ENCODE measurements at places on chromosomes 13 and 19. TPM values are rescaled to one million over a fixed set of nuclear protein-coding genes. Genes with fewer than 3 reads are reported as not detected.
A peak's percentile ranks its signal among the peaks of the same experiment; 100 is the strongest.

Gene PLEKHA4
- 4.0 TPM for total RNA-seq

GRCh38 chr13:31321457-31321856 lies 121.7 kb downstream of the B3GLCT start:
- peaks cover 2% of the 10 kb centered on the region for H3K36me3 ChIP-seq
- no peaks in the 10 kb centered on the region for H3K27me3 ChIP-seq

Gene CGB2
- total RNA-seq = not detected

Gene ERICH4
- total RNA-seq = not detected

DNA sequence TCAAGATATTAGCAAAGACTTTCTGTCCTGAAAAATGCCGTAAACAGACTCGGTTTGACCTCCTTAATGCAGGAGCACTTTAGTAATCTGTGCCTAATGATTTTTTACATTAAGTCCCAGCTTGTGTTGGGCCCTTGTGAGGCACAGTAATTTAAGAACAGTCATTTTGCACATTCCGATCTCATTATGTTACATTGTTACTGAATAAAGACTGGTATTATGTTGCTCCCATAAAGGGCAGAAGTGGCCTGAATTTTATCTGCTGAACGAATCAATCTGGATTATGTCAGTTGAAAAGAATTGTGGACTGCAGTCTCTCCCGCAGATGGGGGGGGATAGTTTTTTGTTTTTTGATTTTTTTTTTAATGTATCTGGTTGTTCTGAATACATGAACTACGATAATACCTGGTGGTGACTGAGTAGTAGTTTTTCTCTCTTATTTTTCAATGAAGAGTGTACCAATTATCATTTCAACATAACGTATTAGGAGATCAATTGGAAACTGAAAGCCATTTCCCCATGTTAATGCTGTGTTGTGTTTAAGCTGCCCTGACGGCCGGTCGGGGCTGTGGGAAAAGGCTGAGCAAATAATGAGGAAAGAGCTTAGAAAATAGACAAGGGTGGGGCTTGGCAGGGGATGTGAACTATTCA lies 290.2 kb downstream of the ZNF536 start:
- H3K36me3 ChIP-seq = no peaks in the 10 kb centered on the region
- no peak overlapping the region for H3K4me3 ChIP-seq
- peaks cover 8% of the 10 kb centered on the region for H3K27me3 ChIP-seq
- DNase-seq = no peak
- H3K27ac ChIP-seq = no peak overlapping the region

GRCh38 chr13:60000081-60000480 lies 163.6 kb downstream of the DIAPH3 start:
- no peaks in the 10 kb centered on the region for H3K27me3 ChIP-seq
- no peak for DNase-seq
- H3K36me3 ChIP-seq = peaks cover 14% of the 10 kb centered on the region
- H3K4me1 ChIP-seq = peaks cover 3% of the 10 kb centered on the region
- H3K27ac ChIP-seq = no peak overlapping the region

GRCh38 chr13:87398047-87398446 lies 273.1 kb upstream of the SLITRK5 start:
- H3K4me3 ChIP-seq = no peak overlapping the region
- no peaks in the 10 kb centered on the region for H3K27me3 ChIP-seq
- no peaks in the 10 kb centered on the region for H3K4me1 ChIP-seq
- H3K27ac ChIP-seq = no peak overlapping the region

DNA sequence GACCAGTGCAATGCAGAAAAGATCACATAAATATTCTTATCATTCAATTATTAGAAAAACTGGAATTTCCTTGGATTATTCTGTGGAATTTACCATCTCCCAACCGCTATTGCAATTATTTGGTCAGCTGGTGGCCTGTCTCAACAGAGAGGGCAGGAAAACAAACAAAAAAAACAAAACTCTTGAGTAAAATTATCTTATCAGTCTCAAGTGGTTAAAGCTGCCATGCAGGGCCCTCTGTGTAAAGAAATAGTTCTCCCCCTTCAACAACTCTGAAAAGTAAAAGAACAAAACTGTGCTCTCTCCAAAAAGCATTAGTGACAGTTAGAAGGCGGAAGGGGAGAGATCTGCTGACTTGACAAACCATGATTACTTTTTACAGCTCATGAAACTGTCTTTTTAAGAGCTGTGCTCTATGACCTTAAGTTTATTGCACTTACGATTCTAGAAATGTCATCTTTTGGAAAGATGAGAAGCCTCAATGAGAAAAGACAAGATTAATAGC lies 152.3 kb downstream of the DLEU7 start:
- H3K27ac ChIP-seq = no peak overlapping the region
- peaks cover 8% of the 10 kb centered on the region for H3K4me1 ChIP-seq
- no peak overlapping the region for H3K4me3 ChIP-seq
- peaks cover 7% of the 10 kb centered on the region for H3K27me3 ChIP-seq
- H3K36me3 ChIP-seq = no peaks in the 10 kb centered on the region

GRCh38 chr13:22880741-22881720 lies 299.7 kb upstream of the SGCG start:
- H3K27me3 ChIP-seq = no peaks in the 10 kb centered on the region
- no peak for DNase-seq
- H3K36me3 ChIP-seq = no peaks in the 10 kb centered on the region
- no peak overlapping the region for H3K27ac ChIP-seq
- no peak overlapping the region for H3K4me3 ChIP-seq

Gene CBY2
- not detected for total RNA-seq

Gene MAP4K1
- total RNA-seq = 313 TPM

DNA sequence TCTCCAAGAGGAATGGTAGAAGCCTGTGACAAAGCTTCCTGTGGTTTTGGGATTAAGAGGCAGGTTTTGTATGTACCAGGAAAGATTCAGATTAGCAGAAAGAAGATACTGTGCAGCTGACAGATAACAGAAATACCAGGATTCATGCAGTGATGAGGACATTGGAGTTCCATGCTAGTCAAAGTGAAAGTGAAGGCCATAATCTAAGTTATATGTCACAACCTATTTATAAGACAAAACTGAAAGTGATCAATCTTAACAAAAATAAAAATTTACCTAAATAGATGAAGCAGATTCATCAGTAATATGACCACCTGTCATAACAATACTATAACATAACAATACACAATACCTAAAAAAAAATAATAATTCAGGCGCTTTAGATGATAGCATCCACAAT lies 1305.2 kb upstream of the PCDH9 start:
- H3K36me3 ChIP-seq = no peaks in the 10 kb centered on the region
- H3K27me3 ChIP-seq = no peaks in the 10 kb centered on the region
- H3K27ac ChIP-seq = no peak overlapping the region
- H3K4me1 ChIP-seq = no peaks in the 10 kb centered on the region
- no peak overlapping the region for H3K4me3 ChIP-seq

Gene PCDH17
- not detected for total RNA-seq

DNA sequence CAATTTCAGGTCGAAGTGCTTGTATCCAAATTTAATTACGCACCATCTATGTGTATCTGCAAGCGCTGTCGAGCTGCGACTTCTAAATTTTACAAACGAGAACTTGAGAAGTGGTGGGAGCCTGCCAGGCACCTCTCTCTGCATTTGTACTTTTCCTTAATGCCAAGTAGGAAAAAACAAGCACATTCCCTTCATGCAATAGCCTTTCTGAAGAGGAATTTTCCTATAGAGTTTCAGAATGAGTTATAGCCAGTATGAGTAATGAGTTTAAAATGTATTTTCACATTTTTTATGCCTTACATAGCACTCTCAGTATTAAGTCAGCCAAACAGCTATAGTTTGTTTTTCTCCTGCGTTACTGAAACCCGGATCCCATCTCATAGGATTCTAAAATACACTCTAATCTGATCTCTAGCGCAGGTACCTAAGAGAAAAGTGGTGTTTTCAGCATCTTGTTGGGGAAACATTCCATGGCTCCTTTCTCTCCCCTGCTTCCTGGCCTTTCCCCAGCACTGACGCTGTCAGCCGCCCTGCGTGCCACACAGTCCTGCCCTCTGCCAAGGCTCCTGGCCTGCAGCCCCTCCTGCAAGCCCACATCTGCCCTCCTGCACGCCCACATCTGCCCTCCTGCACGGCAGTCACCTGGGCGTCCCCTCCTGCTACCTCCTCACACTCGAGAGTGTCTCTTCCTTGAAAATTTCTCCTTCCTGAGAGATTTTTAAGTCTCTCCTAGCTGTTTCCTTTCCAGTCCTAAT lies 526.9 kb downstream of the MYO16 start:
- DNase-seq = no peak
- no peaks in the 10 kb centered on the region for H3K4me1 ChIP-seq
- no peak overlapping the region for H3K27ac ChIP-seq
- H3K27me3 ChIP-seq = peaks cover 10% of the 10 kb centered on the region

GRCh38 chr13:79913141-79913827 lies 427.6 kb downstream of the SPRY2 start:
- no peaks in the 10 kb centered on the region for H3K27me3 ChIP-seq
- no peaks in the 10 kb centered on the region for H3K36me3 ChIP-seq
- no peak for DNase-seq
- H3K27ac ChIP-seq = no peak overlapping the region

GRCh38 chr19:20276011-20276731 lies 109.2 kb downstream of the ZNF486 start:
- H3K27me3 ChIP-seq = peaks cover 11% of the 10 kb centered on the region
- H3K27ac ChIP-seq = no peak overlapping the region
- DNase-seq = no peak
- peaks cover 2% of the 10 kb centered on the region for H3K4me1 ChIP-seq
- no peak overlapping the region for H3K4me3 ChIP-seq

- no peaks in the 10 kb centered on the region for H3K36me3 ChIP-seq
- no peaks in the 10 kb centered on the region for H3K27me3 ChIP-seq
- H3K27ac ChIP-seq = no peak overlapping the region
- no peak for DNase-seq
- H3K4me1 ChIP-seq = no peaks in the 10 kb centered on the region
Measured at GRCh38 chr13:53885997-53886396, 857.4 kb downstream of the OLFM4 start.

DNA sequence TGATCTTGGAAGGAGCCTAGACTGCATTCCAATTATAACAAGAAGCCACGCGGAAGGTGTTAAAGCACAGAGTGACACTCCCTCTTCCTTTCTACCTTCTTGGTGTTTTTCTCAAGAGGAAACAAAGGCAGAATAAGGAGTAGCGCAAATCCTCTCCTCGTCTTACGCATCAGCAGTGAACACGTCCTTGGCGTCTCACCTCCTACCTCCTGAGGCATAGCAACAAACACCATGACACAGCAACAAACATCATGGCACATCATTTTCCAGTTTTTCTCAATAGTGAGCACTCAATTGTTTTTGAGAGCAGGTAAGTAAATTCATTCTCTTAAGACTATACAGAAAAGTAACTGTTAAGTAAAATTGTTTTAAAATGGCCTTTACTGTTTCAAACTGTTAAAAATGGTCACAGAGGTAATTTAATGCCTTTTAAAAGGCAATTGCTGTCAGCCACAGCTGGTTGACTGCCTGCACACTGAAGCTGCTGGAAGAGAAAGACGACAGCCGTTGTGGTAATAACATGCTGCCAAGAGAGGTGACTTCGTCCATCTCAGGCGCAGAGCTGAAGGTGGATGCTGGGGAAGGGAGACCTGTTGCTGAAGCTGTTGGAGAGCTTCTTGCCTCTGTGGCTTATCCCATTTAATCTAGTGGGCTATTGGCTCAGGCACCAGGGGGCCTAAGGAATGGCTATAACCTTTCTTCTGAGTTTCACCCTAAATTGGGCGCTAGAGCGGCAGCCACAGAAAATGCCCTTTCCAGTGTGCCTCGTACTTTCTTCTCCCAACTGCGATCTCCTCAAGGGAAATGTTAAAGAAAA lies 703.7 kb downstream of the UQCRFS1 start:
- no peaks in the 10 kb centered on the region for H3K4me1 ChIP-seq
- DNase-seq = no peak
- no peak overlapping the region for H3K4me3 ChIP-seq

DNA sequence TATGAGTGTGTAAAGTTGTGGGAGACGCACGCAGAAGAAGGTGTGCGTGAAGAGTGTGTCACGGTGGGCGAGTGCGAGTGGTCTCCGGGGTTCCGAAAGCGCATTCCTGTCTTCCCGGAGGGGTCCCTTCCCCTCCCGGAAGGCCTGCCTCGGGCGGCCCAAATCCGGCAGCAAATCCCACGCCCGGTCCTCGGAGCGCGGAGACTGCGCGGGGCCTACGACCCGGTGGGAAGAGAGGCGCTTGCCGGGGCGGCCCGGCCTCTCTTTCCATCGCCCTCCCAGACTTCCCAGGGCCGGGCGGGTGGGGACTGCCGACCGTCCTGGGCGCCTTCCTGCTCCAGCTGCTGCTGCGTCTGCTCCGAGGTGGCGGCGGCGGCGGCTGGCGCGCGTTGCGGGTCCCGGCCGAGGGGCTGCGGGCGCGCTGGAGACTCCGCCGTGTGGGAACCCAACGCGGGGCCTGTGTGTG lies 2.1 kb downstream of the ZIC5 start:
- peak overlapping the region; percentile 80 for H3K4me3 ChIP-seq
- no peak for DNase-seq
- H3K27ac ChIP-seq = peak overlapping the region; percentile 84
- peaks cover 21% of the 10 kb centered on the region for H3K4me1 ChIP-seq
- H3K27me3 ChIP-seq = peaks cover 71% of the 10 kb centered on the region

GRCh38 chr13:31346891-31347290 lies 147.1 kb downstream of the B3GLCT start:
- peaks cover 11% of the 10 kb centered on the region for H3K27me3 ChIP-seq
- no peak overlapping the region for H3K27ac ChIP-seq
- H3K4me1 ChIP-seq = no peaks in the 10 kb centered on the region
- no peaks in the 10 kb centered on the region for H3K36me3 ChIP-seq
- no peak for DNase-seq

GRCh38 chr19:32174386-32175113 lies 170.9 kb upstream of the ZNF507 start:
- no peaks in the 10 kb centered on the region for H3K4me1 ChIP-seq
- DNase-seq = no peak
- no peak overlapping the region for H3K27ac ChIP-seq
- no peaks in the 10 kb centered on the region for H3K36me3 ChIP-seq
- H3K27me3 ChIP-seq = no peaks in the 10 kb centered on the region

Gene ZNF433
- 1.5 TPM for total RNA-seq

GRCh38 chr19:45322311-45322710 lies 364 bp downstream of the CKM start:
- no peaks in the 10 kb centered on the region for H3K36me3 ChIP-seq
- H3K4me3 ChIP-seq = no peak overlapping the region
- H3K27ac ChIP-seq = no peak overlapping the region

Gene PNMA8A
- 1.8 TPM for total RNA-seq

DNA sequence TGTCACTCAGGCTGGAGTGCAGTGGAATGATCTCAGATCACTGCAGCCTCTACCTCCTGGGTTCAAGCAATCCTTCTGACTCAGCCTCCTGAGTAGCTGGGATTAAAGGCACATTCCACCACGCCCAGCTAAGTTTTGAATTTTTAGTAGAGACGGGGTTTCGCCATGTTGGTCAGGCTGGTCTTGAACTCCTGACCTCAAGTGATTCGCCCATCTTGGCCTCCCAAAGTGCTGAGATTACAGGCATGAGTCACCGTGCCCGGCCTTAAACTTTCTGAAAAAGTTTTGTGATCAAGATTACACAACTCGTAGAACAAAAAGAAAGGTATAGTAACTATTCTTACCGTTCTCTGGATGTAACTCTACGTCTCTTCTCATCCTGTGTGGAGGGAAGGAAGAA lies 21.2 kb downstream of the DNMT1 start:
- peaks cover 5% of the 10 kb centered on the region for H3K4me1 ChIP-seq
- peaks cover 31% of the 10 kb centered on the region for H3K36me3 ChIP-seq
- H3K27me3 ChIP-seq = no peaks in the 10 kb centered on the region
- no peak for DNase-seq
- H3K27ac ChIP-seq = no peak overlapping the region

Data from activated naive CD8-positive, alpha-beta T cell treated with anti-CD3 and anti-CD28 coated beads, Interleukin-2, amount 10 ng/mL, durations not matched to agents 7 days and 5 days (primary cell).